Occipital lobe (tissue), 3 donors: ENCODE measurements at places on chromosomes 7 and 10.
A peak's percentile ranks its signal among the peaks of the same experiment; 100 is the strongest.

DNA sequence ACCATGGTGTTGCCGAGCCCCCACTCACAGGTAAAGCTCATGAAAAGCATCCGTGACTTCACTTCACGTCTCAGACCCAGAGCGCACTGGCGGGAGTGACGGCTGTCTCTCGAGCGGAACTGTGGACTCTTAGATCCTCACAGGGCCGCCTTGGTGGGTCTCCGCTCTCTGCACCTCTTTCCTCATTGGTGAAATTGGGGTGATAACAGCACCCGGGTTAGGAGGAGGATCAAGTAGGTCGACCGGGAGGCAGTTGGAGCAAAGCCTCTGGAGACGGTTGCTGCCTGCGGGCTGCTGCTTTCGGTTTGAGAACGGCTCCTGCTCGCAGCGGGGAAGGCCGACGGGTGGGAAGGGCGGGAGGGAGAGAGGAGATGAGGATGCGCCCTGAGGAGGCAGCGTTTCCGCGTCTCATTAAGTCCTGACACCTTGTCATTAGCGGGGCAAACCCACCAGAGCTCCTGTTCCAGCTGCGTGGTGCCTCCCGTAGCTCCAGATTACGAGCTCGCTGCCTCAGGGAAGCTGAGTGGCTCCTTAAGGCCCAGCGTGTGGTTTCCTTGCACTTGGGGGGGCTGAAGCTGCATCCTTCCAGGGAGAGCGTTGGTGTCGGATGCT, 51.9 kb upstream of the CFAP46 start:
- no peak for DNase-seq

DNA sequence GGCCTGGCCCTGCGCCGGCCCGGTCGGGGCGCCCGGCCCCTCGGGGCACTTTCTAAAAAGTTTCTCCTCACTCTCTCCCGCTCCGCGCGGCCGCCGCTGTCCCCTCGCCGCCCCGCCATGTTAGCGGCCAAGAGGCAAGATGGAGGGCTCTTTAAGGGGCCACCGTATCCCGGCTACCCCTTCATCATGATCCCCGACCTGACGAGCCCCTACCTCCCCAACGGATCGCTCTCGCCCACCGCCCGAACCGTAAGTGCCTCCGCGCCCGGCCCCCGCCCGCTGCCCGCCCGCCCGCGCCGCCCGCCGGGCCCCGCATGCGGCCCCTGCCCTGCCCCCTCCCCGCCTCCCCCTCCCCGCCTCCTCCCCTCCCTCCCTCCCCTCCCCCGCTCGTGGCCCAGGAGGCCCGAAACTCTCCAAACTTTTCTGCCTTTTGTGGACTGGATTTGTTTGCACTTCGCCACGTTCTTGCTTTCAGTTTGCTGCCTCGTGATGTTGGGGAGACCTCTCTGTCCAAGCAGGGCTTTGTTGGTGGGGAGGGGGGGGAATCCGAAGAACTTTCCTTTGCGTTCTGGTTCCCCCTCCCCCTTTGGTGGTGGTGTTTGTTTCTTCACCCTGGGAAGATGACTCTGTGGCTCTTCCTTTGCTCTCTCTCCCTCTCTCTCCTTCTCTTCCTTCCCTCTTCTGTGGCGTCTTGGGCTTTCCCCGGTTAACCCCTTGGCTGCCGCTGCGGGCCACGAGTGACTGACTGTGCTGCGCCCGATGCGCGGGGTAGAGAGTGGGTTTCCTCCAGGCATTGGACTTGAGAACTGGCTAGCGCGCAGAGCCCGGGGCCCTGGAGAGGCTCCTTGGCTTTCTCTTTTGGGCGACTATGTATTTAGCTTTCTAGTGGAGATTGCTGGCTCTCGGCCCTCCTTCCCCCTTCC, 1.6 kb downstream of the TCF7L2 start:
- DNase-seq, result peak; percentile 30

DNA sequence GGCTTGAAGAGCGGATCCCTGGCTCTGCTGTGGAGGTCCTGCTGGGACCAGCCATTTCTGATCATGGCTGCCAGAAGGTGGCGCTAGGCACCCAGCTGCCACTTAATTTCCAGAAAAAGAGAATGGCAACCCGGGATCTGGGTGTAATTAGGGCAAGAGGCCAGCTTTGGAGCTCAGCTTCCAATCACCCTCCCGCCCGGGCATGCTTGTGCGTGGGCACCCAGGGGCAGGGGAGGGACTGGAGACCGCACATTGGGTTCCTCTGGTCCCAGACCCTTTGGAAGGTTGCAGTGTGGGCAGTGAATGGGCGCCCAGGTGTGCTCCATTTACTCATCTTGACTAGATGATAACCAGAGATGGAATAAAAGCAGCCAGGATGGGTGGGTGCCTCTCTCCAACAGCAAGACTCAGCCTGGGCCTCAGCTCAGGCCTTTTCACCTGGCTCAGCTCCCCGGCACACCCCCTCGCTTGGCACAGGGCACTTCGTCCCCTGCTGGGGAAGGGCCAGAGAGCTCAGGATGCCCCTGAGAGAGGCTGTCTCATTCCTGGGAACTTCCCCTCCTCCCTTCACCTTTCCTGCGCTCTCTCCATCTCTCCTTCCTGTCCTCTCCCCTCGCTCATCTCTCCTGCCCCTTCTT, 14.7 kb downstream of the FAM241B start:
- peak; percentile 38 for DNase-seq

DNA sequence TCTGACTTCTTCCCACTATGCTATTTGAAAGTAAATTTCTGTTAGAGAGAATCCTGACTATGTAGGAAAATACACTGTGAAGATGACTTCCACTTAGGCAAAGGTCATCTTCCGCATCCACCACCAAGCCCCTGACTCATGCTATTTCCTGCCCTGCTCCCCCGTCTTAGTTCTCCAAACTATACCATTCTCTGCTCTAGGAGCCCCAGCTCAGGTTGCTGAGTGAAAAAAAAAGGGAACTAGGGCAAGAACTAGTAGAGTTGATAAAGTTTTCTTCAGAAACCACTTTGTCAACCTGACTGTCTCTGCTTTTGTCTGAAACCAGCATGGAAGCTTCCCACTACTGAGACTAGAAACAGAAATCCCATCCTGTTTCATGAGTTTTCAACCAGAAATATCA, 96.9 kb downstream of the EVX1 start:
- no peak for DNase-seq

GRCh38 chr10:115895166-115895565, 377.8 kb downstream of the GFRA1 start:
- DNase-seq, result no peak

DNA sequence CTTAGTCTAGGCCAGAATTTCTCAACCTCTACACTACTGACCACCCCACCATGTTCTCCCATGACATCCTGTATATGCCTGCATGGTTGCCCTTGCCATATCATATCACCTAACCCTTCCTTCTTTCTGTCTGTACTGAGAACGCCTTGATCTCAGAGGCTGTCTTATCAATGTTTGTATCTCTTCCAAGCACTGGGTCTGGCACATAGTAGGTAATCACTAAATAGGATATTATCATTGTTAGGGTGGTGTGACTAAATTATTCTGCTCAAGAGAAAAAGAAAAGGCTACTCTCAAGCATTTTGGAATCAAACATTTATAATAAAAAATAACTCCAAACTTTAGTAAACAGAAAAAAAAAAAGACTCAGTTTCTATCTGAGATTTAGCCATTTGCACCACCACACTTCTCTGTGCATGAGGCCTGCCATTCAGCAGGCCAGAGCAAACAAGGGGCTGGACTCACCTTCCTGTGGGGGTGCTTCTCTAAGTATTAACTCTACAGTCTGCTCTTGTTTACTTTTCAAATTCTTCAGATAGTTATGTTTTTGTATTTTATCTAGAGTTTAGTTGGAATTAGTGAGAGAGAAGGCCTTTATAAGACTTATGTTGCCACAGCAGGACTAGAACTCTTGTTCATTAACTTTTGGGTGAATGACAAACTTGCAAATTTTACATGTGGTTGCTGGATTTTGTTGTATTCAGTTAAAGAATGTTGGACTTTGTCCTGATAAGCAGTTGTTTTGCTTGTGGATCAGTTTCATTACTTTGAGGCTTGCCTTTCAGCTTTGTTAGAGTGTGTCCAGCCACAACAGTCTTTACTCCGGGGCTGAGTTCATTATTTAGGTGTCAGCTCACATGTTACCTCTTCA, 5.4 kb downstream of the AGBL3 start:
- DNase-seq, result no peak

- no peak for DNase-seq
Measured at GRCh38 chr7:128875523-128875948, 12.9 kb downstream of the ATP6V1F start.

DNA sequence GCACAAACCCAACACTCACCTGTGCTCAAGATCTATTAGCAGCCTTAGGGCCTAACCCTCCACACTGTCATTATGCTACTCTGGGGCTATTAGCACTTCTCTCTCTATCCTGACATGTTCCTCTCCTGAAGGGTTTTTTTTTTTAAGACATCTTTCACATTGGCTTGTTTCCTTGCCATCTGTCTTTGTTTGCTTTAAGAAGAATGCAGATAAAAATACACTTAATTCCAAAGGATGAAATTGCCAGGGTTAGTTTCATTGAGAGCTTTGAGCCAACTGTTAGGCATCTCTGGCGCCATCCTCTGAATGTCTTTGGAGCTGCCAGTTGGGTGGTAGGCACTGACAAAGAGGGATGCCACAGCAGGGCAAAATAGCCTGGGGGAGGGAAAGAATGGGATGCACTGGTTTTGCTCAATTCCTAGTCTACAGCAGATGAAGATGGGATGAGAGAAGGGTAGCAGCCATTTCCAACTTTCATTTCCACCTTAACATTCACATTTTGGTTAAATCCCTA, 399.2 kb downstream of the SORCS1 start:
- DNase-seq, result no peak

DNA sequence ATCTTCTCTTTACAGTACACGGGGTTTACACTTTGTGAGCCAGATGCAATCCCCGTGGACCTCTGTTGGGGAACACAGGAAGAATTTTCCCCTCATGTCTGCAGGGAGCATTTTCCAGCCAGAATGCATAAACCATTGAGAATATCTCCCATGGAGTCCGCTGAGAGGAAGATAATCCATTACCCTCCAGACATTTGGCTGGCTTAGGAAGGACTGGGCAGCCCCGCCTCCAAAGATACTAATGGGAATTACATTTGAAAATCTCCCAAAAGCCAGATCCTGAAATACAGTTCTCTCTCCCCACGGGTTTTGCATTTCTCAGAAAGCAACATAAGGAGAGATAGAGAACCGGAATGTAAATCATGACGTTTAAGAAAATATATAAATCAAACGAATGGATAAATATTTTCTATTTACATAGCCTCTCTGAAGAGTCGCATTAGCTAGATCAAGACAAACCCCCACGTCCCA, 53.5 kb downstream of the TRIL start:
- DNase-seq, result no peak

DNA sequence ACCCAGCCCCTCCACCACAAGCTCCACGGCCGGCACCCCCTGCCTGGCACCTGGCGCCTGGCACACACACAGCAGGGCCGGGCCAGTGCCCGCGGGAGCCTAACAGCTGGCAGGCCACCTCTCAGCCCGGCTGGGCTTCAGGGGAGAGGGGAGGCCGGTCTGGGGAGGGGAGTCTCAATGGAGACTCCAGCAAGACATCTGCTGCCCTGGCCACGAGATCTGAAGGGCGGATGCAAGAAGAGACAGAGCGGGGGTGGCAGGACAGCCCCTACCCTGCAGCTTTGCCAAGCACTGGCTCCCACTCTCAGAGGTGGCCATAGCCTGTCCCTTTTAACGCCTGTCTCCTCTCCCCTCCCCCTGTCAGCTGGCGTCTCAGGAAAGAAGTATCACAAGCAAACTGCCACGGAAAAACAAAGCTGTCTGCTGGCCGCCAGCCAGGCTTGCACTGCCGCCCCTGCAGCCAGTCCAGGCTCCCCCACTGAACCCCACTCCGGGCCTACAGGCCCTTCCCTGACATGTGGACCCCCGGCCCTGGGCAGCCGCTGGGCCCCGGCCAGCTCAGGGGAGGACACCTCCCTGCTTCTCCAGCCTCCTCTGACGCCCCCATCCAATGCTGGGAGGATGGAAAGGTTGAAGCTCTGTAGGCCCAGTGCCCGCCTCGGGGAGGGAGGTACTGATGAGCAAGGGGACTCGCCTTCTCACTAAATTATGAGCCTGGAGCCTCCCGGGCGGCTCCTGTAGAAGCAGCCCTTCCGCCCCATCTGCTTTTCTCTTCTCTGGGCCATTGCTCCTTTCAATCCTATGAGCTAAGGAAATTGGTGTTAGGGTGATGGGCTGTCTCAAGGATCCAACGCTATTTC, 178.4 kb downstream of the ARHGAP12 start:
- DNase-seq, result no peak

DNA sequence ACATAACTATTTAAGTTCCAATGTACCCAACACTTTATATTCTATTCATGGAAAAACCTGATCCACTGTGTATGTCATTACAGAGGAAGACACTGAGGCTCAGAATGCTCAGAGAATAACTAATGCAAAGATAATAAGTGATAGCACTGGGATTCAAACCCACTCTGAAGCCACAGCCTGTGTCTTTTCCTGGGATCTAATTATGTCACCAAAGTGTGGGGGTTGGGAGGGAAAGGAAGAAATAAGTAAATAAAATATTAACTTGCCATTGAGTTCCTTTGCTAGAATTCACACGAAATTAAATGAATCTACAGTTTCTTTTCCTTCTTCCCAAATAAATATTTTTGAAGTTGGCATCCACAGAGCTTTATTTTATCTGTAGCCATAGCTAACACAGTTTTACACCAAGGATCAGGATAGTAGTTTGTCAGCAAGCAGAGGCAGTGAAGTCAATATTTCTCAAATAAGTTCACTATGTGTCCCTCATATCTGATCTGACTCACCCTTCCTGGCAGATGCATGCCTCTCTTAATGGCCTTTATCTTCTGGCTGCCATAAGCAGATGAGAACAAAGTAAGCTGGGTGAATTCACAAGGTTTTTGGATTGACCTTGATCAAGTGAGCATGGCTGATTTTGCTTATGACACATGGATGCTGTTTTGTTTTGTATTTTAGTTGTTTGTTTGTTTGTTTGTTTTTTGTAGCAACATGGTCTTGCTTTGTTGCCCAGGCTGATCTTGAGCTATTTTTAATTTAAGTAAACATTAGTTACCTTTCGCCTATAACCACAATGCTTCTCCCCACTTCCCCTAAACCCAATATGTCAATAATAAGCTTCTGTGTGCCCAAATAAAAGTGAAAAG, 6.3 kb downstream of the RAPGEF5 start:
- no peak for DNase-seq
